ENCODE measurements at places on chromosomes 5 and 9.

GRCh38 chr9:107751567-107752210 is 262.1 kb upstream of the KLF4 start:
- no peaks in the 10 kb centered on the region for H3K27me3 ChIP-seq
- no peak overlapping the region for H3K4me3 ChIP-seq
- H3K36me3 ChIP-seq: no peaks in the 10 kb centered on the region
- no peak for DNase-seq

DNA sequence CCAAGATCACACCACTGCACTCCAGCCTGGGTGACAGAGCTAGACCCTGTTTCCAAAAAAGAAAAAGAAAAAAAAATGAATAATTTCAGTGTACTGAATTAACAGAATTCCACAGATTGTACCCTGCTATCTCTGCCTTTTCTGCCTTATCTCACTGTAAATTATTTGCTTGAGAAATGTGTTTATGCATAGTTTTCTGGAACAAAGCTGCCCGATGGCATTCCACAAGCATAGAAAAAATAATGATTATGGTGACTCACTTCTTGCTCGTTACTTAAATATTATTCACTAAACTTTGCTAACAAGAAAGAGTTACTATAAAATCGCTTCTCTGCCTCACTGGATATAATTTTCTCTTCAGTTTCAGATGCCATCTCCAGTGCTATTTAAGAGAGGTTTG is 88.7 kb upstream of the FAM169A start:
- H3K4me3 ChIP-seq: no peak overlapping the region
- no peak for DNase-seq
- no peaks in the 10 kb centered on the region for H3K36me3 ChIP-seq
- H3K4me1 ChIP-seq: no peaks in the 10 kb centered on the region

GRCh38 chr9:136345281-136346156 is 18.0 kb downstream of the DNLZ start:
- H3K27me3 ChIP-seq: no peaks in the 10 kb centered on the region
- no peaks in the 10 kb centered on the region for H3K36me3 ChIP-seq
- no peak overlapping the region for H3K27ac ChIP-seq
- peaks cover 2% of the 10 kb centered on the region for H3K4me1 ChIP-seq
- no peak overlapping the region for H3K4me3 ChIP-seq

- H3K4me3 ChIP-seq: no peak overlapping the region
- H3K36me3 ChIP-seq: no peaks in the 10 kb centered on the region
- no peaks in the 10 kb centered on the region for H3K4me1 ChIP-seq
- H3K27ac ChIP-seq: no peak overlapping the region
- peaks cover 5% of the 10 kb centered on the region for H3K27me3 ChIP-seq
These were observed 307.8 kb upstream of the SGCD start for GRCh38 chr5:156019130-156019529.

DNA sequence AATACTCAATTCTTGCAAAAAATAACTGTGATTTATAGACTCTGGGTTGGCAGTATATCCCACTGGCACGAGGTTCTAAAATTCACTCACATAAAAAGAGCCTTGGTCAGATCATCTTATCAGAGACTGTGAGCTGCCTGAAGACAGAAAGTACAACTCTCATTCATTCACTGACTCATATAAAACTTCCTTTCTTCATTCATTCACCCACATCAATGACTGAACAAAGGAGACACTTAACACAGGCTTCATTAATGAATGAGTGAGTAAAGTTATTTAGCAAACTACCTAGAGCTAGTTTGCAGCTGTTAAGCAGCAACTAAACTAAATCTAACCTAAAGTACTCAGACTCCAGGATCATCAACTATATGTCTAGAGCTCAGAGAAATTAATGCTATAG is 214.7 kb downstream of the DENND1A start:
- no peaks in the 10 kb centered on the region for H3K36me3 ChIP-seq
- H3K27ac ChIP-seq: no peak overlapping the region
- no peak overlapping the region for H3K4me3 ChIP-seq

- no peaks in the 10 kb centered on the region for H3K27me3 ChIP-seq
- H3K27ac ChIP-seq: no peak overlapping the region
- DNase-seq: no peak
- H3K4me1 ChIP-seq: no peaks in the 10 kb centered on the region
These were observed 290.1 kb upstream of the WWC1 start for GRCh38 chr5:168001318-168001717.

- no peak overlapping the region for H3K4me3 ChIP-seq
- H3K4me1 ChIP-seq: no peaks in the 10 kb centered on the region
- DNase-seq: peak; percentile 70
- H3K36me3 ChIP-seq: no peaks in the 10 kb centered on the region
- no peak overlapping the region for H3K27ac ChIP-seq
These were observed 73.6 kb upstream of the PAM start for GRCh38 chr5:102681403-102681983.

GRCh38 chr5:119264186-119264585 is 91.6 kb upstream of the TNFAIP8 start:
- no peak overlapping the region for H3K4me3 ChIP-seq
- H3K27ac ChIP-seq: no peak overlapping the region

DNA sequence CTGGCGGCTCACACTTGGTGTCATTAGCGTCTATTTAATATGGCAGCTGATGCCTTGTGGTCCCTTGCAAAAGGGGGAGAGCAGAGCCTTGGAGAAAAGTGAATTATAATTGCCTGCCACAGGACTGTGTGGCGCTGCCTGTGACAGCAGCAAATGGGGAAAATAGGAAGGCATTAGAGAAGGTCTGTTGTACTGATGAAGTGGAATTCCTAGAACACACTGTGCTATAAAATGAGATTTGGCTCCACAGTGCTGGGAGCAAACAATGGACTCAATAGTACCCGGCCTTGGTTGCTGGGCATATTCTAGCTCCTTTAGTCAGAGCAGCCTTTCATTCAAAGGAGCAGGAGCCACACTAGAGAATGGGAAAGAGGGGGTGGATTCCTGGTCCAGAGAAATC is 21.3 kb downstream of the SEMA6A start:
- H3K27me3 ChIP-seq: no peaks in the 10 kb centered on the region
- H3K4me3 ChIP-seq: no peak overlapping the region
- no peak overlapping the region for H3K27ac ChIP-seq
- no peak for DNase-seq
- no peaks in the 10 kb centered on the region for H3K4me1 ChIP-seq

DNA sequence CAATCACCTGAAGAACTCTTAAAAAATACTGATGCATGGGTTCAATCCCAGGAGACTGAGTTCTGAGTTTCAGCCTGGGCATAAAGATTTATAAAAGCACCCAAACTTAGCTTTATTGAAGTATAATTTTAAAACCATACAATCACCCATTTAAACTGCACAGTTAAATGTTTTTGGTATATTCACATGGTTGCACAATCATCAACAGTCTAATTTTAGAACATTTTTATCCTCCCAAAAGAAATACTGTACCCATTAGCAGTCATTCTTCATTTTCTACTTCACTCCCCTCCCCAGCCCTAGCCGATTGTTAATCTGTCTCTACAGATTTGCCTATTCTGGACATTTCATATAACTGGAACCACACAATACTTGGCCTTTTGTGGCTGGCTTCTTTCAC is 141.7 kb downstream of the ARSB start:
- H3K4me3 ChIP-seq: no peak overlapping the region
- H3K36me3 ChIP-seq: no peaks in the 10 kb centered on the region
- no peak for DNase-seq
- no peaks in the 10 kb centered on the region for H3K27me3 ChIP-seq
- no peak overlapping the region for H3K27ac ChIP-seq
- no peaks in the 10 kb centered on the region for H3K4me1 ChIP-seq

DNA sequence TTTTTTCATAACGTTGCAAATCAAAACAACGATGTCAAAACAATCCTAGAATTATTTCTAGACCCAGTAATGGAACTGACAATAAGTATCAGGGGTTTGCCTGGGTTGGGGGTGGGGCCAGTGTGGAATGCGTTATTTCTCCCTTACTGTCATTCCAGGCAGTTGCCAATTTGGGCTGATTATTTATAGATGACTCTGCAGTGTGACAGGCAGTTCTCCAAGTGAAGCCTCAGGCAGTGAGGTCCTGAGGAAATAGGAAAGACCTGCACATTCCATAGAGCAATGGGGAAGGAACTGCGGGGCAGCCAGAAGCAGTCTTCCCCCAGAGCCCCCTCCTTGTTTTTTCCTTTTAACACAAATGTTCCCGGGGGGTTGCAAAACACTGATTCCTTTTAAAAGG is 179.0 kb downstream of the YTHDC2 start:
- peaks cover 23% of the 10 kb centered on the region for H3K27me3 ChIP-seq
- H3K27ac ChIP-seq: no peak overlapping the region
- no peak for DNase-seq
- H3K36me3 ChIP-seq: no peaks in the 10 kb centered on the region

GRCh38 chr9:129667850-129668249 is 2.4 kb downstream of the PRRX2 start:
- H3K36me3 ChIP-seq: no peaks in the 10 kb centered on the region
- H3K27ac ChIP-seq: no peak overlapping the region
- DNase-seq: no peak
- peaks cover 89% of the 10 kb centered on the region for H3K27me3 ChIP-seq
- no peak overlapping the region for H3K4me3 ChIP-seq

GRCh38 chr9:37784291-37784615 is 611 bp downstream of the EXOSC3 start:
- DNase-seq: no peak
- peaks cover 5% of the 10 kb centered on the region for H3K27me3 ChIP-seq
- peaks cover 52% of the 10 kb centered on the region for H3K4me1 ChIP-seq
- H3K36me3 ChIP-seq: peaks cover 39% of the 10 kb centered on the region
- peak overlapping the region; percentile 98 for H3K4me3 ChIP-seq

GRCh38 chr9:10127867-10128266 is 484.9 kb downstream of the PTPRD start:
- DNase-seq: no peak
- H3K36me3 ChIP-seq: no peaks in the 10 kb centered on the region
- H3K4me1 ChIP-seq: no peaks in the 10 kb centered on the region
- no peak overlapping the region for H3K4me3 ChIP-seq

GRCh38 chr5:117242028-117242427 is 667.4 kb upstream of the SEMA6A start:
- H3K27ac ChIP-seq: no peak overlapping the region
- no peaks in the 10 kb centered on the region for H3K4me1 ChIP-seq
- no peak for DNase-seq
- H3K36me3 ChIP-seq: no peaks in the 10 kb centered on the region
- H3K27me3 ChIP-seq: no peaks in the 10 kb centered on the region
- H3K4me3 ChIP-seq: no peak overlapping the region

DNA sequence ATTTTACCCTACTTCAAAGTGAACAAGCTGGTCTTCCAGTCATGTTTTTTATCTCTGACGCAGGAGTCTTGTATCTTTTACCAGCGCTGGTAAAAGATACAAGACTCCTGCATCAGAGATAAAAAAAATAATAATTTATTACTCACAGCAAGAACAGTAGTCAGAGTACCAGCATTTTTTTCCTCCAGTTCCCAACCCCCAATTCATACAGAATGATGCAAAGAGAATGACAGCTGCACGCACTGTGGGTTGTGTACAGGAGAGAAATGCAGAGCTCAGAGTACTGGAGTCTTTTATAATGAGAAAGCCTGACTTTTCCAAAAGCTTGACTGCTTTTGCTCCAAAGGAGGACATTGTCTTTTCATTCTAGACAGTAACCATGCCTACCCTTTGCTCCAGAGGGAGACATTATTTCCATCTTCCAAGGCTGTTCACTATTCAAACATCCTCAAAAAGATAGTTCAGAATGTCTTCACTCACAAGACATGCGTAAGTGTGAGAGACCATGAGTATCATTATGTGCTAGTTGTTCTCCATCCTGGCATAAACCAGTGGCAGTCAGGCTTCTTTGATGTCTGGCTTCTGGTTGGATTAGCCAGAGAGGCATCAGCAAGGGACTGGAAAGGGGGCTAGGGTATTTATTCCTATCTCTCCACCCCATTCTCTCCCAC is 14.3 kb upstream of the RANBP6 start:
- no peak for DNase-seq
- no peak overlapping the region for H3K27ac ChIP-seq
- no peaks in the 10 kb centered on the region for H3K36me3 ChIP-seq
- H3K4me3 ChIP-seq: no peak overlapping the region

- H3K27ac ChIP-seq: no peak overlapping the region
- no peaks in the 10 kb centered on the region for H3K27me3 ChIP-seq
- no peaks in the 10 kb centered on the region for H3K4me1 ChIP-seq
- DNase-seq: no peak
- H3K4me3 ChIP-seq: no peak overlapping the region
- no peaks in the 10 kb centered on the region for H3K36me3 ChIP-seq
These were observed 815.7 kb downstream of the SEMA5A start for GRCh38 chr5:8730194-8730593.

DNA sequence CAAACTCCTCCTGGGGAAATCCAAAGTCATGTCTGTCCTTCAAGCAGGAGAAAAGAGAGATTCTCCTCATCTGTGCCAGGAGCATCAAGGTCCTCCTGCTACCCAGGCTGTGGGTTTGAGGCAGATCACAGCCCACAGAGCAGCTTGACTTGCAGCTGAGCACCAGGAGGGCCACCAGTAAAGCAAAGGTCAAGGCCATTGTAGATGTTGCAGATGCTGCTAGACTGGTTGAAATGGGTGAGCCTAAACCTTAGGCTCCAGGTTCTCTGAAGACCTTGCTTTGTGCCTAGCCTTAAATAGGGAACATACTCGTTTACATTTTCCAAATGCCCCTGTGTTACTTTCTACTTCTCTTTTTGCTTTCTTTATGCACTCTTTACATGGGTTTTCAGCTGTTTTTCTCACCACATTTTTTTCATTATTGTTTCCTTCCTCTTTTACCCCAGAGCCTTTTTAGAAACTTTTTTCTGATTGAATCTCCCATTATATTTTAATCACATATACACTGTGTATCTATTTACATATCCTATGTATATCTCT is at the start of gene IFNA2:
IFNA2 (minus strand) TSS at position 268 of the 540 bp plus-strand sequence; CDS start at position 199, 69 bp downstream.
- no peak within 1 kb of the TSS for H3K4me3 ChIP-seq
- peaks cover 17% of the 10 kb centered on the region for H3K4me1 ChIP-seq
- no peak within 1 kb of the TSS for H3K27ac ChIP-seq
- H3K36me3 ChIP-seq: no peaks in the 10 kb centered on the region
- H3K27me3 ChIP-seq: peaks cover 38% of the 10 kb centered on the region
- DNase-seq: no peak

DNA sequence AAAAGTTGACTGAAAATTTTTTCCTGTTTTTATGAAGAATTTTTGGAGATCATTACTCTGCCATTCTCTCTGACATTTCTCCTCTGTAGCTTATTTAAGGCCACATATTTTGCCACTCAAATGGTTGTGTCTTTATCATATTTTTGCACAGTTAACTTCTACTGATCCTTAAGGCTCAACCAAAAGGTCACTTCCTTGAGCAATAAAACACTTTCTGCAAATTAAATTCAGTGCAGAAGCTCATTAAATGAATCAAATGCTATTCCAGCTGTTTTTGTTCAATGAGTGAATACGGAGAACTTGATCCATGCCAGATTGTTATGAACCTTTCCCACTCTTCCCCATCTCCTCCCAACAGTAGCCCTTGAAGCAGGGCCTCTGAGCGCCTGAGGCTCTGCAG is 93.8 kb upstream of the EPB41L4A start:
- no peak overlapping the region for H3K27ac ChIP-seq
- no peak overlapping the region for H3K4me3 ChIP-seq
- no peaks in the 10 kb centered on the region for H3K4me1 ChIP-seq
- DNase-seq: no peak
